Chondrocyte (in vitro differentiated cells): ENCODE measurements at places on chromosomes 12 and 14. TPM values are rescaled to one million over a fixed set of nuclear protein-coding genes. Genes with fewer than 3 reads are reported as not detected.

GRCh38 chr12:119576118-119576810 lies 17.3 kb upstream of the TMEM233 start:
- no peak overlapping the region for H3K27ac ChIP-seq
- H3K36me3 ChIP-seq: no peaks in the 10 kb centered on the region
- peaks cover 6% of the 10 kb centered on the region for H3K27me3 ChIP-seq

DNA sequence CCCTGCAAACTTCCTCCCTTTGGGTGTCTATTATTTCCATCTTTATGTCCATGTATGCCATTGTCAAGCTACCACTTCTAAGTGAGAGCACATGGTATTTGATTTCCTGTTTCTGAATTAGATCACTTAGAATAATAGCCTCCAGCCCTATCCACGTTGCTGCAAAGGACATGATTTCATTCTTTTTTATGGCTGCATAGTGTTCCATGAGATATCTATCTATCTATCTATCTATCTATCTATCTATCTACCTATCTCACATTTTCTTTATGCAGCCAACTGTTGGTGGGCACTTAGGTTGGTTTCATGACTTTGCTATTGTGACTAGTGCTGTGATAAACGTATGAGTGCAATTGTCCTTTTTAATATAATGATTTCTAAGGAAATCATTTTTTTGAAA lies 11.2 kb upstream of the MRPL42 start:
- no peak overlapping the region for H3K4me3 ChIP-seq
- DNase-seq: no peak
- peaks cover 10% of the 10 kb centered on the region for H3K4me1 ChIP-seq
- no peaks in the 10 kb centered on the region for H3K27me3 ChIP-seq
- H3K27ac ChIP-seq: no peak overlapping the region

DNA sequence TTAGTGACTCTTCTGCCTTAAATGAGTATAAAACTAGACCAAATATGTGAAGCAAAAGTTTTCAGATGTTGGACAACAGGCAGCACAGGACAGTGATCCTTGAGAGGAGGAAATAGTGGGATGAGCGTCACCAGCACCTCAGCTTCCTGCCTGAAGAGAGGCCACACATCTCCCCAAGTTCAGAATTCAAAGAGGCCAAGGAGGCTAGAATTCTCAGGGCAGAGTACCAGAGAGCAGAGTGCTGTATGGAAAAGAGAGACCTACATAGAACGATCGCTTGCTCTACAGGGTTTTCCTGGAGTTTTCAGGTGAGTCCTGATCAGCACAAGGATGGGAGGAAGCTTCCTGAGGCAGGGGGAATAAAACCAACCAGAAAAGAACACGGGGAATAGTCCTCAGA lies 107.0 kb downstream of the PTPRR start:
- H3K4me3 ChIP-seq: no peak overlapping the region
- H3K27me3 ChIP-seq: peaks cover 2% of the 10 kb centered on the region
- H3K36me3 ChIP-seq: peaks cover 2% of the 10 kb centered on the region
- H3K27ac ChIP-seq: no peak overlapping the region
- H3K4me1 ChIP-seq: no peaks in the 10 kb centered on the region

DNA sequence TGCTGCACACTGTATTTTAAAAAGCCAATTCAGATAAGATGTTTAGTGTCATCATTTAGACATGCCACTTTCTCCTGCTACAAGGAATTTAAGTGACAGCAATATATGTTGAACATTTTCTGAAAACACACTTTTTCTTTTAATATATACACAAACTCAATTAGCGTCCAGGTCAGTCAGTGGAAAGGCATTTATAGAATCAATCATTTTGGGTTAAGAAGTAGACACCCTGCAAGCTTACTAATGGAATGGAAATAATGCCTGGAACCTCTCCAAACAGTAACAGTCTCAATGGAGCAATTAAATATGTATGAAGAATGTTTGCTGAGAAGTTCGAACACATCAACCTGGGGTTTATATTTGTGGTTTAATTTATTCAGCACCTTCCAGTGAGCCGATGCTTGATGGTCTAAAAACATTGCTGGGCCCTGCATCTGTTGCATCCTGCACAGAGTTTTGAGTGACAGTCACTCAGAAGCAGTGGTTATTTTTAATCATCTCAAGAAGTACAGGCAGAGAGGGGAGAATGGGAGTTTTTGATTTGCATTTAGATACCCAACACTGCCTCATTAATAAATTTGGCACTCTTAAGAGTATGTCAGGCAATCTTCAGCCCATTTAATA lies 410.7 kb downstream of the TMEM117 start:
- H3K27ac ChIP-seq: no peak overlapping the region
- no peaks in the 10 kb centered on the region for H3K4me1 ChIP-seq
- H3K4me3 ChIP-seq: no peak overlapping the region
- DNase-seq: no peak
- no peaks in the 10 kb centered on the region for H3K27me3 ChIP-seq

GRCh38 chr12:42979746-42980145 lies 390.2 kb upstream of the PRICKLE1 start:
- no peaks in the 10 kb centered on the region for H3K36me3 ChIP-seq
- no peak overlapping the region for H3K27ac ChIP-seq
- no peak overlapping the region for H3K4me3 ChIP-seq
- H3K4me1 ChIP-seq: peaks cover 42% of the 10 kb centered on the region

GRCh38 chr12:57816001-57816854 lies 2.3 kb downstream of the AVIL start:
- no peak overlapping the region for H3K27ac ChIP-seq
- no peak overlapping the region for H3K4me3 ChIP-seq
- H3K27me3 ChIP-seq: no peaks in the 10 kb centered on the region
- H3K4me1 ChIP-seq: peaks cover 8% of the 10 kb centered on the region
- H3K36me3 ChIP-seq: peaks cover 13% of the 10 kb centered on the region
- DNase-seq: no peak

GRCh38 chr12:3869865-3870264 lies 3.3 kb downstream of the PARP11 start:
- H3K4me3 ChIP-seq: no peak overlapping the region
- H3K4me1 ChIP-seq: peaks cover 21% of the 10 kb centered on the region
- no peak overlapping the region for H3K27ac ChIP-seq
- H3K27me3 ChIP-seq: no peaks in the 10 kb centered on the region

GRCh38 chr12:98280152-98280551 lies 235.2 kb upstream of the TMPO start:
- no peak overlapping the region for H3K27ac ChIP-seq
- no peak overlapping the region for H3K4me3 ChIP-seq
- H3K27me3 ChIP-seq: no peaks in the 10 kb centered on the region
- no peaks in the 10 kb centered on the region for H3K36me3 ChIP-seq
- no peak for DNase-seq

DNA sequence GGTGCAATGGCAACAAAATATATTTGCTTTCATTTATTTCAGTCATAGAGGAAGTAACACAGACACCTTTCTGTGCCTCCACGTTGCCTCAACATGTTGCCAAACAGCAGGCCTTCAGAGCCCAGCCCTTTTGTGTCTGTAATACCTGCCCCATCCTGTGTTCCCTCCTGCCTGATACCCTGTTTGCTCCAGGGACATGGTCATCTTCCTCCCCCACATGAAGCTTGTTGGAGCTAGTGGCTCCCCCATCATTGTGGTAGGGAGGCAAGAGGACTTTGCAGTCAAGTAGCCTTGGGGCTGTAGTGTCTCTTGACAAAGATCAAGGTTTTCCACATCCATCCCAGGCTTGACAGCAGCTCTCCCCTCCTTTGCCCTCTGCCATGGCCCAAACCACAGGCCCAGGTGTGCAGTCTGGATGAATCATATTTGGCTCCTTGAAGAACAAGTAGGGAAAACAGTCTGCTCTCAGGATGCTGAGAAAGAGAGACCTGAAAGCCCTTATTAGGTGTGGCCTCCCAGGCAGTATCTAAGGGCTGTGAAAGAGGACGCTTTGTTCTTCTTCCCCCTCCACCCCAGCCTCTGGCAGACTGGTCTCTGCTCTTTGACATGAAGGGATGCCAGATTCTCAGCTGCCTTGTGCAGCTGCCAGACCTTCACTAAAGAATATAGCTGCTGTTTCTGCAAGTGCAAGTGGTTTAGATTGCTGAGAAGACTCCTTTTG lies 329.0 kb downstream of the C12orf75 start:
- no peaks in the 10 kb centered on the region for H3K27me3 ChIP-seq
- H3K27ac ChIP-seq: no peak overlapping the region
- no peak for DNase-seq
- no peaks in the 10 kb centered on the region for H3K36me3 ChIP-seq
- H3K4me3 ChIP-seq: no peak overlapping the region
- peaks cover 31% of the 10 kb centered on the region for H3K4me1 ChIP-seq

- peak; percentile 81 for DNase-seq
- H3K27me3 ChIP-seq: no peaks in the 10 kb centered on the region
- H3K4me1 ChIP-seq: peaks cover 3% of the 10 kb centered on the region
- H3K4me3 ChIP-seq: no peak overlapping the region
- H3K36me3 ChIP-seq: no peaks in the 10 kb centered on the region
Measured at GRCh38 chr12:131853832-131854797, 25.9 kb downstream of the MMP17 start.

- H3K4me3 ChIP-seq: no peak overlapping the region
- H3K27me3 ChIP-seq: no peaks in the 10 kb centered on the region
- peaks cover 43% of the 10 kb centered on the region for H3K4me1 ChIP-seq
- DNase-seq: no peak
Measured at GRCh38 chr14:68578597-68578996, 214.3 kb downstream of the ZFP36L1 start.

Gene GPRC5A
- 8.1 to 13.1 TPM (median 10.5 TPM) in 3 replicates for total RNA-seq

Gene SMCO2
- not detected in 3 replicates for total RNA-seq

Gene CCNK
- total RNA-seq: 57.3 to 62.3 TPM (median 62.3 TPM) in 3 replicates
